Activated CD4-positive, alpha-beta memory T cell treated with anti-CD3 and anti-CD28 coated beads for 36 hours (primary cell): ENCODE measurements at places on chromosomes 7 and 10. TPM values are rescaled to one million over a fixed set of nuclear protein-coding genes. Genes with fewer than 3 reads are reported as not detected.

- no peak for DNase-seq
- H3K27me3 ChIP-seq, result peaks cover 5% of the 10 kb centered on the region
- H3K4me3 ChIP-seq, result no peak overlapping the region
- H3K27ac ChIP-seq, result no peak overlapping the region
- peaks cover 3% of the 10 kb centered on the region for H3K4me1 ChIP-seq
Observed at GRCh38 chr10:47447705-47448104, 36.2 kb downstream of the ANXA8 start.

DNA sequence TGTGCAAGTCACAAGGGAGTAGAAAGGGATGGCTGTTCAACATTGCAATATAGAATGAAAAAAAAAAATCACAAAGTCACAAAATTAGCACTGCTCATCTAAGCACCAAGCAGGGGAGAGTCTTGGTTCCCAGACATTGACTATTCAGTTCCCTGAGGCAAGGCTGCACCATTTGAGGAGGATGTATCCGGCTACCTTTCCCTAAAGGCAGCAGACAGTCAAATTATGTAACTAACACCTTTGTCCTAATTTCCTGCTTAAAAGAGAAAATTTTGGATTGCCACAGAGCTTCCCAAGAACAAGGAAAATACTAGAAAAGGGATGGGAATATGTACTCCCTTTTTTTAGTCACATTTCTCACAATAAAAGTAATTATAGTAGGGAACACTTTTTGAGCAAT lies 148.1 kb downstream of the PCLO start:
- no peaks in the 10 kb centered on the region for H3K36me3 ChIP-seq
- no peak overlapping the region for H3K27ac ChIP-seq
- H3K4me3 ChIP-seq, result no peak overlapping the region
- H3K27me3 ChIP-seq, result no peaks in the 10 kb centered on the region
- no peak for DNase-seq

DNA sequence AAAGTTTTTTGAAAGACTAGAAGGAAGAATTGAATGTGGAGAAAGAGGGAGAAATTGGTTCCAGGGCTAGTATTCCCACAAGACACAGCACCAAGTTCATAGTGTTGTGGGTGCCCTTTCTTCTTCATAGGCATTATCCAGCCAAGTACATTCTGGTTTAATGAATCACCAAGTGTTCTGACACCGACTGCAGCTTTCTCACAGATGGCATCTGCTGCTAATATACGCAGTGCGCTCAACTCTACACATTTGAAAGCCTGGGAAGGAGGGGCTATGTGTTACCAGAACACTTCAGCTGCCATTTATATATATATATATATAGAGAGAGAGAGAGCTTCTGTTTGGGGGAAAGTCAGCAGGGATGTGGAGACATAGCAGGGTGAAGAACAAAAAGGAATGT lies 1168.4 kb downstream of the GATA3 start:
- H3K4me3 ChIP-seq, result no peak overlapping the region
- H3K4me1 ChIP-seq, result peaks cover 2% of the 10 kb centered on the region
- H3K27ac ChIP-seq, result no peak overlapping the region
- DNase-seq, result no peak
- peaks cover 10% of the 10 kb centered on the region for H3K27me3 ChIP-seq

DNA sequence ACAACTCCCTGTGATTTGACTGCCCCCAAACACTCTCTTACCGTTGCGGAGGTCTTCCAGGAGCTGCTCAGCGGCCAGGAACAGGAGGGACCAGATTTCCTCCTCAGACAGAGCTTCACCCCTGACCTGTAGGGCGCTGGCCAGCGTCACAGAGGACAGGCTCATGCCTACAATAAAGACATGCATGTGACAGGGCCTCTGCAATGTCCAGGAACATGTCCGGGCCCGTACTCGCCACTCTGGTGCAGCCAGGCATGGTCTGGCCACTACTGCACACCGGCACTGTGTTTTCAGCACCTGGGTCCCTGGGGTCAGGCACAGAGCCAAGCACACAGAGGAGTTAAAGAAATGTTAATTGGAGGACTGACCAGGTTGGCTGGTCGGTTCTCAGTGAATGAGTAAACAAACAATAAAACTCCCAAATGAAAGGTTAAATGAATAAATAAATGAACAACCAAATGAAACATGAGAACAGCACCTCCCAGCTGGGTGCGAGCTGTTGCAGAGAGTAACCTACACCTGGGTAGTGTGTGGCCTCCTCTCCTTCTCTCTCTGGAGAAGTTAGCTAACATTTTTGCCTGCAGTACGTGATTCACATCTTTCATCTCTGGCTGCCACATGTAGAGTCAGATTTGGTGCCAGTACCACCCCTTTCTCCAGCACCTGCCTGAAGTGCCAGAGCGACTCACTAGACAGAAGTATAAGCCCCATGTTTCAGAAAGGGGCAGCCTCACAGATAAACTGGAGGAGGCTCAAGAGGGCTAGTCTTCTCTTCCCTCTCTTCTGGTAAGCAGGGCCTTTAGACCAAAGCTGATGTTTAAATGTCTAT lies 22.8 kb downstream of the FRMPD2 start:
- H3K27me3 ChIP-seq, result no peaks in the 10 kb centered on the region
- no peak overlapping the region for H3K27ac ChIP-seq
- H3K4me3 ChIP-seq, result no peak overlapping the region
- no peak for DNase-seq

SEMA3E gene
- not detected for total RNA-seq

SNX10 gene
- total RNA-seq, result 44.1 TPM

DNA sequence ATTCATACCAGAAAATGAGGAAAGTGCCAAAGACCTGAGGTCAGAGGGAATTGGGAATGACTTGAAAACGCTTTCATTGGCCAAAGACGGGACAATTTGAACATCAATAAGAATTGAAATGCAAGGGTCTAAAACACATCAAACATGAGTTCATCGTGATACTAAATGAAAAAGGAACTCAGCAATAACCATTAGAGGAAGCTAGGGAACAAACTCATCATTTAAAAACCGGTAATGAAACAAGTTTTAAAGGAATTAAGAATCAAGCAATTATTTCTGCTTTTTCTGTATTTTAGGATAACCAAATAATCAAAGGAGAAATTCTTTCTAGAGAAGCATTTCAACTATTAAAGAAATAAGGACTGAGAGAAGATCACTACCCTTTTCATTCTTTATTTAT lies 303.1 kb downstream of the ARHGAP12 start:
- H3K4me1 ChIP-seq, result no peaks in the 10 kb centered on the region
- H3K36me3 ChIP-seq, result peaks cover 5% of the 10 kb centered on the region
- H3K27ac ChIP-seq, result no peak overlapping the region
- no peak for DNase-seq
- peaks cover 3% of the 10 kb centered on the region for H3K27me3 ChIP-seq

DNA sequence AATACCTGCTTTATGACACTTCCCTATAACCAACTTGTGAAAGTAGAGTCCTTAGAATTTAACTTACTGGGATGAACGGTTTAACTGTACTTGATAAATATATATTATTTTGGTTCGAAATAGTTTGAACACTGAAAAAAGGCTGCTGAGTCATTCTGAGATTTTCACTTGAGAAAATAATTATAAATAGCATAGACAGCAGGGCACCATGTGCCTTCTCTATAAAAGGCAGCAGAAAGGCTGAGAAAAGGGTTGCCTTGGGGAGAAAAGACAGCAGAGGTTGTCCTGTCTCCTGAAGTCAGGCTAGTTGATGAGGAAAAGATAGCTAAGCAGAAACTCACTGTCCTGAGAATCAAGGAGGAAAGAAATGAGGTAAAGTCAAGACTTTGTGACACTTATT lies 92.4 kb downstream of the CTTNBP2 start:
- H3K36me3 ChIP-seq, result no peaks in the 10 kb centered on the region
- DNase-seq, result no peak
- H3K4me3 ChIP-seq, result no peak overlapping the region
- no peaks in the 10 kb centered on the region for H3K4me1 ChIP-seq
- no peaks in the 10 kb centered on the region for H3K27me3 ChIP-seq
- H3K27ac ChIP-seq, result no peak overlapping the region

KMT2C gene
- 35.7 TPM for total RNA-seq

GRCh38 chr7:6606866-6607583 lies 8.4 kb upstream of the ZNF853 start:
- H3K36me3 ChIP-seq, result peaks cover 17% of the 10 kb centered on the region
- no peaks in the 10 kb centered on the region for H3K27me3 ChIP-seq
- no peak overlapping the region for H3K4me3 ChIP-seq
- no peak overlapping the region for H3K27ac ChIP-seq
- DNase-seq, result no peak
- H3K4me1 ChIP-seq, result no peaks in the 10 kb centered on the region

BAMBI gene
- 0.31 TPM for total RNA-seq

DNA sequence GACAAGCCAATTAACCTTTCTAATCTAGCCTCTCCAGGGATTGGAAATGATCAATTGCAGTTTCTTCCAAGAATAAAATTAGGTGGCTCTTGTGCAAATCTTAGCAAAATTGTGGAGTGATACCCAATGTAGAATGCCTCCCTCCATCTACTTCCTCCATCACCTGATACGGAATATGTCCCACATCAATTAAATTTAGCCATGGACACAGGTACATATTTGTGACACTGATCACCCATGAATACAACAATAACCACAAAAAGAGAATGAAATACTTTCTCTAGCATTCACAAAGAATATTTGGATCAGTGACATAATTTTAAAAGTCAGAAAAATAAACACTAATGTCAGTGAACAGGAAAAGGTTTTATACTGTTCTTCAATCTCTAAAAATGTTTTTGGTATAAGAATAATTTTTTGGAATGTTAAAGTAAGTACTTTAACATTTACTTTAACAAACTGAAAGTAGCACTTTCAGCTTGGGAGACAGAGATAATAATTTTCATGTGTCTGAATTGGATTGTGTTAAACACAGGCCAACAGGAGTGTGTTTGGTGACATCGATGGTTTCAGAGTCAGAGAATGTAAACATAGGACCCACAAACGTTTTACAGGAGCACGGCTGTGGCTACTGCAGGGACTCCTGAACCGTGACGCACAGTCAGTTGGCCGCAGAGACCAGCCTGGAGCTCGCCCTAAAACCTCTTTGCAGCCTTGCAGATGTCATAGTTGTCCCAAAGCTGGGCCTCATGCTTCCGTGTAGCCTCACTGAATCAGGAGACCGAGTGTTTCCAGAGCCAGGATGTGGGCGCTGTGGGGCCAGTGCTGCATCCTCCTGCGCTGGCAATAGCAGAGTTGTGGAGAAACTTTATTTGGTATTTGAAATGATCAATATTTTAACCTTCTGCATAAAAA lies 7.2 kb downstream of the RBM20 start:
- peaks cover 3% of the 10 kb centered on the region for H3K4me1 ChIP-seq
- H3K4me3 ChIP-seq, result no peak overlapping the region
- peaks cover 29% of the 10 kb centered on the region for H3K27me3 ChIP-seq
- H3K36me3 ChIP-seq, result no peaks in the 10 kb centered on the region
- DNase-seq, result peak; percentile 43
- H3K27ac ChIP-seq, result no peak overlapping the region

CRTAC1 gene
- not detected for total RNA-seq

GRCh38 chr10:70885481-70885880 lies 2.9 kb downstream of the PCBD1 start:
- no peaks in the 10 kb centered on the region for H3K27me3 ChIP-seq
- H3K36me3 ChIP-seq, result peaks cover 14% of the 10 kb centered on the region
- no peak for DNase-seq

DPYSL4 gene
- 7.2 TPM for total RNA-seq

PAPSS2 gene
- total RNA-seq, result 0.22 TPM

MYH16 gene
- not detected for total RNA-seq

- H3K27ac ChIP-seq, result no peak overlapping the region
- no peak for DNase-seq
- H3K4me1 ChIP-seq, result no peaks in the 10 kb centered on the region
- no peak overlapping the region for H3K4me3 ChIP-seq
- H3K27me3 ChIP-seq, result peaks cover 4% of the 10 kb centered on the region
- H3K36me3 ChIP-seq, result no peaks in the 10 kb centered on the region
Observed at GRCh38 chr7:96596120-96596826, 113.4 kb downstream of the SEM1 start.

DNA sequence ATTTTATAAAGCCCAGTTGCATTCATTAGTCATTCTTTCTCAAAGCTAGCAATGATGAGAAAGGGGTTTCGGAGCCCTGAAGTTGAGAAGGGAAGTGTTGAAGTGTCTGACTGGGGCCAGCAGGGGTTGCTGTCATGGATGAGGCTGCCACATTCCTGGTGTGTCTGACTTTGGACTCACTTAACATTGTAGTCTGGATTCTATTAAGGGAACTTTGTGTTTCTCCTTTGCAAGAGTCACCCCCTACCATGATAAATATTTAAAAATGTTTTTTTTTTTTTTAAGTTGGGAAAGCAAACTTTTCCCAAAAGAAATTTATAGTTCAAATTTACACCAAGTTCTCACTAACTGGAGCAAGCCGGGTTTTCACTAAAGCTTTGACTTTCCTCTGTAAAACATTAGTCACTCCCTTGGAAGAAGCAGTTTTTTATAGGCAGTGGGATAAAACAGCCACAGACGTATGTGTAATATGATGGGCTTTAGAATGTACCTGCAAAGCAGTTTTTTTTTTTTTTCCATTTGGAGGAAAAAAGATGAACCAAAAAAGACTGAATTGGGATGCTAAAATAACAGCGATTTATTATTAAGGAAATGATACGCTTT lies 243.6 kb downstream of the TWIST1 start:
- no peaks in the 10 kb centered on the region for H3K4me1 ChIP-seq
- H3K4me3 ChIP-seq, result no peak overlapping the region
- H3K27ac ChIP-seq, result no peak overlapping the region
- no peak for DNase-seq
- H3K27me3 ChIP-seq, result no peaks in the 10 kb centered on the region
- no peaks in the 10 kb centered on the region for H3K36me3 ChIP-seq

UMAD1 gene
- 17.6 TPM for total RNA-seq

SLC26A5 gene
- total RNA-seq, result not detected
